Aorta (tissue), 5 donors: ENCODE measurements at places on chromosomes 4 and X.

- no peak overlapping the region for H3K27ac ChIP-seq
- H3K36me3 ChIP-seq, result no peaks in the 10 kb centered on the region
- H3K4me3 ChIP-seq, result no peak overlapping the region
- no peaks in the 10 kb centered on the region for H3K4me1 ChIP-seq
- DNase-seq, result no peak
Measured at GRCh38 chr4:69764311-69764710, 3.9 kb upstream of the SULT1B1 start.

DNA sequence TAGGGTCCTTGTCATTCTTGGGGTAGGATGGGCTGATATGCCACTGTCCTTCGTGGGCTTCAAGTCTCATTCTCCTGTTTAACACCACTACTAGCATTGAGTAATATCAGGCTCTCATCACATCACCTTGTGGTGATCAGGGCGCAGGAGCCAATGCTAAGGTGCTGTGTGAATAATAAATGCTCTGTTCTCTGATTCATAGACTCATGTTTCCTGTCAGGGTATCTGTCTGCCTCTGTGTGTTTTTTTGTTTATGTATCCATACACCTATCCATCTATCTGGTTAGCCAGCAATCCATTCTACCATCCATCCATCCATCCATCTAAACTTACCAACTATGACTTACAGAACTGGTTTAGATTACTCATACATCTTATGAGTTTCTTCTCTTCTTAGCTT is 525.1 kb upstream of the ATOH1 start:
- H3K27ac ChIP-seq, result no peak overlapping the region
- DNase-seq, result no peak
- H3K4me1 ChIP-seq, result no peaks in the 10 kb centered on the region
- H3K36me3 ChIP-seq, result no peaks in the 10 kb centered on the region
- H3K27me3 ChIP-seq, result no peaks in the 10 kb centered on the region

DNA sequence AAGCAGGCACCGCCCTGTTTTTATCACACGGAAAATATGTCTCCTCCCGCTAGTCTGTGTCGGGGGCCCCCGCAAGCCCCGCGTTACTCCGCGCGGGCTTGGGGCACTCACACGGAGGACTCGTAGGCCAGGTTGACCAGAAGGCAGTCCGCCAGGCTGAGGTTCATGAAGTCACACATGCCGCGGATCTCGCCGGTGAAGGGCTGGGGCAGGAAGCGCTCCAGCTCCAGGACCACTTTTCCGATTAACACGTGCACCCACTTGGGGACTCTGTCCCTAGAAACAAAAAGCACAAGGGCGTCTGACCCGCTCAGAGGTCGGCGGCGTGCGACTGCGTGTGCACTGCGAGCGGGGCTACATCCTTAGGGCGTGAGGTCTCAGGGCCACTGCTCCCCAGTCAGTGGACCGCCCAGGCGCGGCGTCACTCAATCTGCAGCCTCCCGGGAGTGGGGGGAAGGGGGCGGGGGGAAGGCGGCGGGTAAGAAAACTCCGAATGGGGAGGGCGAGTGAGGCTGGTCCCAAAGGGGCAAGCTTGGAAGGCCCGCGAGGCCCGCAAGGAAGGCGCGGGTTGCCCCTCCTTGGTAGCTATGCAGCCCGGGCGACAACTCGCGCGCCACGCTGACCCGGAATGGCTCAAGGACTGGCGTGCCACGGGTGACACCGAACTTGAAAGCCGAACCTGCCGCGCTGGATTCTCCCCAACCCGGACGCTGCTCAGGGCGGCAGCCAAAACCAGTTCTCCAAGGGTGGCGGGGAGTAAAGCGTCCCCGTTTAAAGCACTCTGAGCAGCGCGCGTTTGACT is 722 bp downstream of the NAAA start:
- H3K4me3 ChIP-seq, result peak overlapping the region; percentile 55
- no peak overlapping the region for H3K27ac ChIP-seq
- no peaks in the 10 kb centered on the region for H3K36me3 ChIP-seq
- H3K4me1 ChIP-seq, result no peaks in the 10 kb centered on the region

DNA sequence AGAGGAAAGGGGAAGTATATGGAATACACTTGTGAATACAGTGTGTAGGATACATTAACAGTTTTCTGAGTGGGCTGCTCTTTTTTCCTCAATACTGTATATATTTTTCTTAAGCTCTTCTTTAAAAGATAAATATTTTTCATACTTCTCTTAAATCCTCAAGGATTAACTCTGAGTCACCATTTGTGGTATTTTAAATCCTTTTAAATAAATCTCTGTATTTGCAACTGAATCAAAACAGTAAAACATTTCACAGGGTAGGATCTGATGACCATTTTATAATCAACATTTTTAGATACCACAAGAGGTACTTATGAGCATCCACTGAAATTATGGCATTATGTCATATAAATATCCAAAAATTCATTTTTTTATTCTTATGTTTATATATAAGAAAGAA is 87.6 kb downstream of the GAB1 start:
- no peak overlapping the region for H3K4me3 ChIP-seq
- DNase-seq, result no peak
- H3K27ac ChIP-seq, result no peak overlapping the region
- no peaks in the 10 kb centered on the region for H3K27me3 ChIP-seq
- H3K36me3 ChIP-seq, result no peaks in the 10 kb centered on the region
- peaks cover 6% of the 10 kb centered on the region for H3K4me1 ChIP-seq

GRCh38 chrX:52933976-52934703 is 24.2 kb downstream of the FAM156A start:
- no peaks in the 10 kb centered on the region for H3K27me3 ChIP-seq
- H3K27ac ChIP-seq, result peak overlapping the region; percentile 89
- H3K4me1 ChIP-seq, result no peaks in the 10 kb centered on the region
- peak overlapping the region; percentile 21 for H3K4me3 ChIP-seq
- no peaks in the 10 kb centered on the region for H3K36me3 ChIP-seq
- no peak for DNase-seq

DNA sequence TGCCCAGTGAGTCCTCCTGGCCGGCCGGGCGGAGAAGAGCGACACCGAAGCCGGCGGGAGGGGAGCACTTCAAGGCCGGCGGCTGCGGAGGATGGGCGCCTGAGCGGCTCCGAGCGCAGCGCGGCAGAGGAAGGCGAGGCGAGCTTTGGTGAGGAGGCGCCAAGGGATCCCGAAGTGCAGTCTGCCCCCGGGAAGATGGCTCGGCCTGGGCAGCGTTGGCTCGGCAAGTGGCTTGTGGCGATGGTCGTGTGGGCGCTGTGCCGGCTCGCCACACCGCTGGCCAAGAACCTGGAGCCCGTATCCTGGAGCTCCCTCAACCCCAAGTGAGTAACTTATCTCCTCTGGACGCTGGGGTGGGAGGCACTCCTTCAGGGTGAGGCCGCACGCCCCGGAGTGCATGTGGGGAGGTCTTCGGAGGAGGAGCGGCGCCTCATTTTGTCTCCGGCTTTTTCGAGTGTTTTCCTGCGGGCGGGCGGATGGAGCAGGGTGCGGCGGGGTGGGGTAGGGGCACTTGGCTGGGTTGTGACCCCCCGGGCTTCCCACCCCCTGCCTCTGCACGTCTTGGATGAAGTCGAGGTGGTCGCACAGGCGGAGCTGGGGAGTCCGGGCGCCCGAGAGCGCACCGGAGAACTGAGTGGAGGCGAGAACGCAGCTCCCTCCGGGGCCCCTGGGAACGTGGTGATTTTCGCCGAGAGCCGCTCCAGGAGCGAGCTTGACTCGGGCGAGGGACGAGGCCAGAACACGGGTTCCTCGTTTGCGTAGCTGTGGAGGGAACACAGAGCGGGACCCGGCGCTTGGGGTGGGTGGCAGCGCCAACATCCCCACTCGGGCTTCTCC is 979 bp downstream of the EFNB1 start:
- no peaks in the 10 kb centered on the region for H3K4me1 ChIP-seq
- H3K27me3 ChIP-seq, result no peaks in the 10 kb centered on the region
- peak overlapping the region; percentile 63 for H3K4me3 ChIP-seq
- peak; percentile 78 for DNase-seq

DNA sequence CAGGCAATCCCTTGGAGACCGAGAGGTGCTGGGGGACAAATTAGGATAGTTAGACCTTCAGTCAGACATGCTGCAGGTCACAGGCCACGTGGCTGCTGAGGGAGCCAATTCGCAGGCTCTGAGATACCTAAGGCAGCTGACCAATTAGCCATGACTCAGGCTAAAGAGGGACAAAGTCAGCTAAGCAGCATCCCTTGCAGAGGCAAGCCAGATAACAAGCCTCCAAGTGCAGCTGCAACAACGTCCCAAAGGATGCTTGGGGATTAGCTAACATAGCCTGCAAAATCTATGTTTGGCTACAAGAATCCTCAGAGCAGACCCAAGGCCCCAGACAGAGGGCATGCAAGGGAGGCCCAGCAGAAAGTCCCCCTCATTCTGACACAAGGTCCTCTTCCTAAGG is 93.5 kb downstream of the SEL1L3 start:
- peaks cover 2% of the 10 kb centered on the region for H3K27me3 ChIP-seq
- H3K36me3 ChIP-seq, result no peaks in the 10 kb centered on the region
- no peak for DNase-seq
- no peak overlapping the region for H3K4me3 ChIP-seq
- no peak overlapping the region for H3K27ac ChIP-seq
- H3K4me1 ChIP-seq, result no peaks in the 10 kb centered on the region

DNA sequence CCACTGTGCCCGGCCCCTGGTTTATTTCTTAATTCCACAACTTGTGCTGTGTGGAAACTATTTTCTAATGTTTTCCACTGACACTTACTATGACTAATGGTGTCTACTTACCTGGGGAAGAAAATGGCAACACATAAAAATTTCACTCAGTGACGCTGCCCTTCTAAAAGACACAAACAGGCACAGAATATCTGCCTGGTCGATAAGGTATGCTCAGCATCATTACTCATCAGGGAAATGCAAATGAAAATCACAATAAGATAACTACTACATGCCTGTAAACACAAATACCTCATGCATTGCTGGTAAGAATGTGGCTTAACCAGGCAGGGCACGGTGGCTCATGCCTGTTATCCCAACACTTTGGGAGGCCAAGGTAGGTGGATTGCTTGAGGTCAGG is 61.6 kb downstream of the UBE2K start:
- H3K27me3 ChIP-seq, result no peaks in the 10 kb centered on the region
- no peak overlapping the region for H3K27ac ChIP-seq
- no peaks in the 10 kb centered on the region for H3K4me1 ChIP-seq
- H3K36me3 ChIP-seq, result peaks cover 8% of the 10 kb centered on the region
- H3K4me3 ChIP-seq, result no peak overlapping the region

GRCh38 chr4:128379860-128380259 is 92.2 kb upstream of the PGRMC2 start:
- H3K27me3 ChIP-seq, result no peaks in the 10 kb centered on the region
- peaks cover 1% of the 10 kb centered on the region for H3K4me1 ChIP-seq
- H3K4me3 ChIP-seq, result no peak overlapping the region
- peak; percentile 57 for DNase-seq
- no peak overlapping the region for H3K27ac ChIP-seq

DNA sequence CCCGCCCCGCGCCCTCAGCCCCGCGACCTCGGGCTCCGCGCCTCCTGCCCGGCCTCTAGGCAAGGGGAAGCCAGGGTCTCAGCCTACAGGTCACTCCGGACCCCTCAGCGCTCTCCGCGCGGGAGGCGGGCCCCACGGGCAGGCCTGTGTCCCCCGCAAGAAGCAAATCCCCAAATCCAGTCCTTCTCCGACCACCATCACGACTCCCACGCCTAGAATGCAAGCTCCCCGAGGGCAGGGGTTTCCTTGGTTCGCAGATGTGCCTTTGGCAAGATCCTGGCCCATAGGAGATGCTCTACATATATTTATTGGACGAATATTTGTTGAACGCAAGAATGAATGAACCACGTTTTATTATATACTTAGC is 260 bp upstream of the CCDC149 start:
- no peak for DNase-seq
- H3K36me3 ChIP-seq, result no peaks in the 10 kb centered on the region
- H3K27me3 ChIP-seq, result no peaks in the 10 kb centered on the region
- no peaks in the 10 kb centered on the region for H3K4me1 ChIP-seq
- peak overlapping the region; percentile 48 for H3K4me3 ChIP-seq

DNA sequence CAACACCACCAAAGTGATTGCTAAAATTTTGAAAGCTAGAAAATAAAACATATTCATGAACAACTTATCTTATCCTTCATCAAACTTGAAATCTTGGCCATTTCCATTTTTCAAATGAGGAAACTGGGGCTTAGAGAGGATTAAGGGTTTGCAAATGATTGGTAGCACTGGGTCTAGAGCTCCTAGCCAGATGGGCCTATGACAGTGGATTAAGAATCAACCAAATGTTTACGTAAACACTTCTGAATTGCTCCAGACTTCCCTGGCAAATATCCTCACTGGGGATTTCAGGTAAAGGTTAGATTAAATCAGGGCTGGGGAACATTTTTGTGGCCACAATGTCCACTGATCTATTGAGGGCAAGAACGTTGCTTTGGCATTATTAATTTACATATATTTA is 241.2 kb downstream of the ANK2 start:
- no peaks in the 10 kb centered on the region for H3K27me3 ChIP-seq
- no peak overlapping the region for H3K4me3 ChIP-seq
- no peak overlapping the region for H3K27ac ChIP-seq
- DNase-seq, result no peak

GRCh38 chr4:128521156-128521555 is 233.5 kb upstream of the PGRMC2 start:
- peaks cover 9% of the 10 kb centered on the region for H3K4me1 ChIP-seq
- H3K27me3 ChIP-seq, result no peaks in the 10 kb centered on the region
- DNase-seq, result no peak
- no peak overlapping the region for H3K4me3 ChIP-seq
- no peaks in the 10 kb centered on the region for H3K36me3 ChIP-seq
- H3K27ac ChIP-seq, result peak overlapping the region; percentile 66

DNA sequence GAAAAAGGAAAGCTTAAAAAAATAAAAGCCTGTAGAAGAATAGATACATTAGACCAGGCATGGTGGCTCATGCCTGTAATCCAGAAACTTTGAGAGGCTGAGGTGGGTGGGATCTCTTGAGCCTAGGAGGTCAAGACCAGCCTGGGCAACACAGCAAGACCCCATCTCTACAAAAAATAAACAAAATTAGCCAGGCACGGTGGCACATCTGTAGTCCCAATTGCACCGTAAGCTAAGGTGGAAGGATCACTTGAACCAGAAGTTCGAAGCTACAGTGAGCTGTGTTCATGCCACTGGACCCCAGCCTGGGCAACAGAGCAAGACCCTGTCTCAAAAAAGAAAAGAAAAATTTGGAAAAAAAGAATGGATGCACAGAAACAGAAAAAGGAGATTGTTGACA is 149.4 kb downstream of the APBB2 start:
- H3K27me3 ChIP-seq, result no peaks in the 10 kb centered on the region
- H3K4me1 ChIP-seq, result peaks cover 9% of the 10 kb centered on the region
- H3K27ac ChIP-seq, result no peak overlapping the region
- H3K4me3 ChIP-seq, result no peak overlapping the region
- no peak for DNase-seq
- H3K36me3 ChIP-seq, result no peaks in the 10 kb centered on the region

DNA sequence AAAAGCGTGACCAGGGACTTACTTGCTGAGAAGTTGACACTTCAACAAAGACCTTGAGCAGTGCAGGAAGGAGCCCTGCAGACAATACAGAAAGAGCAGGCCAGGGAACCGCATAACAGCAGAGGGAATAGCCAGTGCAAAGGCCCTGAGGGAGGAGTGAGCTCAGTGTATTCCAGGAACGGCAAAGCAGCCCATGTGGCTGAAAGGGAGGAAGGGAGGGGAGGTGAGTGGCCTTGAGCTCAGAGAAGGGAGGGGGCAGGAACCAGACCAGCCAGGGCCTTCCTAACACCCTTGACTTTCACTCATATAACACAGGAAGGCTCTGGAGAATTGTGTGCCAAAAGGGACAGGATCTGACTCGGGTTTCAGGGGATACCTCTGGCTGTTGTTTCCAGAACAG is 112.2 kb downstream of the BCOR start:
- no peak overlapping the region for H3K4me3 ChIP-seq
- no peaks in the 10 kb centered on the region for H3K27me3 ChIP-seq
- H3K27ac ChIP-seq, result no peak overlapping the region
